ENCODE measurements at places on chromosomes 11 and 22. TPM values are rescaled to one million over a fixed set of nuclear protein-coding genes. Genes with fewer than 3 reads are reported as not detected.

Gene GRK2
- 46.1 TPM for total RNA-seq

Gene EMID1
- under 0.01 TPM for total RNA-seq

Gene PDXP
- total RNA-seq = 15.4 TPM

Gene VSIG10L2
- total RNA-seq = not detected

Measured in vein endothelial cell (primary cell).